ENCODE measurements at places on chromosomes 6 and 20. TPM values are rescaled to one million over a fixed set of nuclear protein-coding genes. Genes with fewer than 3 reads are reported as not detected.

Gene OPN5
- not detected for total RNA-seq

Gene PAK5
- total RNA-seq, result not detected

Gene C20orf204
- 0.19 TPM for total RNA-seq

Gene UBE3D
- total RNA-seq, result 4.3 TPM

Gene CST7
- not detected for total RNA-seq

Gene HLA-DRA
- not detected for total RNA-seq

Gene GSTA2
- 0.06 TPM for total RNA-seq

Gene TBC1D32
- total RNA-seq, result 1.8 TPM

Gene SIRPB1
- 0.63 TPM for total RNA-seq

Gene ID1
- 235 TPM for total RNA-seq

Gene PHACTR1
- total RNA-seq, result 0.05 TPM

Gene FGD2
- total RNA-seq, result not detected

Gene ITPR3
- 45.8 TPM for total RNA-seq
